ENCODE measurements at places on chromosomes 12 and 14.

- DNase-seq, result no peak
These were observed 73.0 kb downstream of the ALG10B start for GRCh38 chr12:38389614-38390013.

DNA sequence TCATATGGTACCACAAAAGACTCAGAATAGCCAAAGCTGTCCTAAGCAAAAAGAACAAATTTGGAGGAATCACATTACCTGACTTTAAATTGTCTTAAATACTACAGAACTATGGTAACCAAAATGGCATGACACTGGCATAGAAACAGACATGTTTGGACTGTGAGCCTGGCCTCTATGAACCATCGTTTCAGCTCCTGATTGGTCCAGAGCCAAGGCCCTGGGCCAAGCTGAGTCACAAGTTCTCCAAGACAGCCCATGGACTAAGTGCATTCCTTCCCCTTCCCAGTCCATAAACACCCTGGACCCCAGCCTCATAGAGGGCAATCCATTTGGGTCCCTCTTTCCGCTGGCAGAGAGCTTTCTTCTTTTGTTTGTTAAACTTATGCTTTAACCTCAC is 12.1 kb upstream of the PRR4 start:
- no peak for DNase-seq

GRCh38 chr12:131226345-131227265 is 272.9 kb downstream of the ADGRD1 start:
- DNase-seq, result no peak

DNA sequence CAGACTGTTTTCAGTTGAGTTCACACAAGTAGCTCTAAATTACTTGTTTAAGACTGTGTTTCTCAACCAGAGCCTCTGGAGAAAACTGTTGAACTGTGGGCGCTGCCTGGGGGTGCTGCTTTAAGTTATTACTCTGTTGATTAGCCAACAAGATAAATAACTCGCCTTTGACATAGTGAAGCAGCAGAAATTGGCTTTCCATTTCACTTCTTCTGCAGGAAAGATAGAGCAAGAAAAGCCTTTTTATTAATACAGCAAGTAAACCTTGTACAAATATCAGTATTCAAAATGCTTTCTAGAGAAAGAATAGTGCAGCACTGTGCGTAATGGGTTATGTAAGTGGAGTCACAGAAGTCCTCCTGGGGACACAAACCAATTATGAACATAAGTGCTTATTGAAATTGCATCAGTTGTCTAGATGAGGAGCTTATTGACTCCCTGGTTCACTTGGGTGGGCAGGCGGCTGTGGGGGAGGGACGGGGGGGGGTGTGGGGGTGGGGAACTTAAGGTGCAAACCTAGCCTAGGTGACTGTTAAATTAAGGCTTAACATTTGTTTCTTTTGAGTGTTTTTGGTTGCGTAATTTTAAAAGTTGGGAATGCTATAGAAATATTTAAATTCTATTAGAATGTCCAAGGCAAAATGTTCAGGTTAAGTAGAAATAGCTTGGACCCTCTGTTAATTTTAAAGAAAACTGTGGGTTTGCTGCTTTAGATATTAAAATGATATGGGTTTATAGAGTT is 6.3 kb downstream of the FRS2 start:
- no peak for DNase-seq
